Activated CD4-positive, alpha-beta T cell treated with anti-CD3 and anti-CD28 coated beads, Interleukin-2, amount 50 U/mL, for 24 hours (primary cell): ENCODE measurements at places on chromosomes 11 and 22.

- DNase-seq, result no peak
Observed at GRCh38 chr11:27603376-27603990, 96.8 kb downstream of the BDNF start.

DNA sequence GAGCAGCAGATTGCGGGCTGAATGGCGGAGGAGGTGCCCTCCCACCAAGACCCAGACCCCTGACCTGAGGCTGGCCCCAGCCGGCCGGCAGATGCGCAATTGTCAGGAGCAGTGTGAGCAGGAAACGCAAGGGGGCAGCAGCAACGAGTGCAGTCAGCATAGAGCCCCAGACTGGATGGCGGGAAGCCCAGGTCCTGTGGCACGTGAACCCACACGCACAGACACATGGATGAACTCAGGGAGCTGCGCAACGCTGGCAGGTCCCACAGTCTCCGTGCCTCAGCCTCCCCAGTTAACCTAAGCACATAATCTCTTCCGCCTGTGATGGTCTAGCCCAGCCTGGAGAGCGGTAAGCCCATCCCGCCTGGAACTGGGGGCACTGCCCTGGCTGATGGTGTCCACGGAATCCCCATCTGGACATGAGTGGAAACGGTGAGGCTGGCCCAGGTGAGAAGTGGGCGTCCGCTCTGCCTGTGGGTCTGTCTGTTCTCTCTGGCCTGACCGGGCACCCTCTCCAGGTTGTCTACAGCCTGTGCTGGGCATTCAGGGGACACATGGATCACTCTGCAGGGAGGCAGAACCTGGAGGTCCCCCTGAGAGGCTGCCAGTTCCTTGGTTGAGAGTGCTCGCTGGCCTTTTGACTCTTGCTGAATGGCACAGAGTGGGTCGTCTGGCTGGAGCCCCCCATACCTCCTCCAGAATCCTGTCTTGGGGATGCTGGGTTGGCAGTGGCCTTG is 626 bp upstream of the TBX10 start:
- peak; percentile 46 for DNase-seq

GRCh38 chr22:43134553-43134952 is 8.6 kb downstream of the MCAT start:
- DNase-seq, result no peak

DNA sequence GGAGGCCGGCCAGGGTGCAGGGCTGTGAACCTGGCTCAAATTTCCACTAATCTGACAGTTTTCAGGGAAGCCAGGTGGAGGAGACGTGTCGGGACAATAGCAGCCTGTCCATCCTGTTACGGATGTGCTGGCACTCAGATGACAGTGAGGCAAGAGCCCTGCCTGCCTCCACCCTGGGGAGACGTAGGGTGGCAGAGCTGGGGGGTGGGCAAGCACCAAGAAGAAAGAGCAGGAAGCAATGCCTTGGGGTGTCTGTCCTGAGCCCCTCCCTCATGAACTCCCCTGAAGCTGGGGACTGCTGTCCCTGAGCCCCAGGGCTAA is 10.0 kb upstream of the TRIM29 start:
- DNase-seq, result no peak

DNA sequence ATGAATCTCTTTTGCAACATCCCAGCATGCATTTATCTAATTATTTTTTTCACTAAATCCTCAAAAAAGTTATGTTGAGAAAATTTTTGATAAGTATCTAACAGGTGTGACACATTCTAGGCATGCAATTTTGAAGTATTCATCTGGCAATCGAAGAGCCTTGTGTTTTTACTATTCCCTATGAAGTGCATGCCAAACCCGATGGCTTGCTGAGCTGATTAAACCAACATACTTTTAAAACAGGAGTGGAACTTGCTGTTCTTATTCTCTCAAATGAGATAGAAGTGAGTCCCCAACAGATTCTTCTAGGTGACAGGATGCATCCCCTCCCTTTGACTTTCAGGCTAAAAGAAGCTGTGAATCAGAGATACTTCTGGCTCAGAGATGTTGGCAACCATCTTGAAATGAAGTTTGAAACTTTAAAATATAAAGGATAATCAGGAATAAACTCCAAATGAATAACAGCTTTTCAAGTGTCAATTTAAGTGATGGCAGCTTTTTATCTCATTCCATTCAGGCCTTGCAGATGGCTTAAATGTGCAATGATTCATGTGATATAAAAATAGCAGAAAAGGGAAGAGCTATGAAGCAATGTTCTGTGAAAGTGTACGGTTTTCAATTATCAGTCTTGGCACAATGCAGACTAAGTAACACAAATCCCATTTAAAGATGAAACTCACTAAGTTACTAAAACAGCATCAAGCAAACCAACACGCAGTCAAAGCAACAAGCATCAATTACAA is 67.7 kb downstream of the APOL5 start:
- no peak for DNase-seq

GRCh38 chr22:33126881-33127280 is 68.7 kb upstream of the SYN3 start:
- DNase-seq, result no peak

GRCh38 chr11:134853992-134854991 is 442.2 kb upstream of the B3GAT1 start:
- no peak for DNase-seq

- no peak for DNase-seq
Observed at GRCh38 chr11:132943706-132944568, 588.4 kb downstream of the OPCML start.

DNA sequence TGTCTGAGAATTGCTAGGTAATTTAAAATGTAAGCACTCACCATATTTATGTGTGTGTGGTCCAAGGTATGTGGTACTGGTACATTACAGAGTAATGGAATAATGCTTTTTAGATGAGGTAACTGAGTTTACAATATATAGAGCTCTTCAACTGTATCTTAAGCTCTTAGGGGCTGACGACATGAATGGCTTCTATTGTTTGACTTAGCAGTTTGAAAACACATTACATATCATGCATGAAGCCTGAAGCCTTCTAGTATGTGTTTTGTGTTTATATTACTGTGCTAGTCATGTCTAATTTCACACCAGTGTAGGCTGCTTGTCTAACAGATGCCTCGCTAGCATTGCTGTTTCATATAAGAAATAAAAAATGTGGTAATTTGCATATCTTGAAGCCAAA is 37.2 kb downstream of the GAS2 start:
- no peak for DNase-seq

- DNase-seq, result no peak
Observed at GRCh38 chr11:22920939-22921565, 60.8 kb upstream of the CCDC179 start.

GRCh38 chr22:18966748-18967147 is 30.7 kb upstream of the PRODH start:
- DNase-seq, result no peak

- no peak for DNase-seq
Observed at GRCh38 chr11:119912229-119912628, 183.2 kb upstream of the NECTIN1 start.

DNA sequence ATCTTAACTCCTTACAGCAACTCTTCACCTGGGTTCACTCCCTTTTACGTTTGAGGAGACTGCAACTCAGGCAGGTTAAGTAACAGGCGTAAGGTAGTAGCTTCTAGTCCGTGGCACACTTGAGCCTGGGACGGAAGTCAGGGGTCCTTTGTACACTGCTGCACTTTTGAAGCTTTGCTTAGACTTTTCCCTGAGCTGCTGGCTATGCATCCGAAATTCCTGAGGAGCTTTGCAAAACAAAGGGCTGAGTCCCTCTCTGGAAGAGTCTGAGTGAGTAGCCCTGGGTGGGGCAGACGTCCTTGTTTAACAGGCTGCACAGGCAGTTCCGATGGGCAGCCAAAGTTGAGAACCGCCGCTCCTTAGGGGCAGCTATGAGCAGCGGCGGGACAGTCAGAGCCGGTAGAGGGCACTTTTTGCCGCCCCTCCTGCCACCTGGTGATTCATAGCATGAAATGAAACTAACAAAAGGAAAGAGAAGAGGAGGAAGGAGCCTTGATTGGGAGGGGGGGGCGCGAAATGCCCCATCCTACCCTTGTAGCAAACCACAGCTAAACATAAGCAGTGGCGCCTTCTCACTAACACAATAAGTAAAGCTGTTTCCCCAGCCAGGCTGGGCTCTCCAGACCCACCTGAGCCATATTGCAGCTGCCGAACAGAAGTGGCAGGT is 1.4 kb downstream of the TMEM109 start:
- DNase-seq, result peak; percentile 59

DNA sequence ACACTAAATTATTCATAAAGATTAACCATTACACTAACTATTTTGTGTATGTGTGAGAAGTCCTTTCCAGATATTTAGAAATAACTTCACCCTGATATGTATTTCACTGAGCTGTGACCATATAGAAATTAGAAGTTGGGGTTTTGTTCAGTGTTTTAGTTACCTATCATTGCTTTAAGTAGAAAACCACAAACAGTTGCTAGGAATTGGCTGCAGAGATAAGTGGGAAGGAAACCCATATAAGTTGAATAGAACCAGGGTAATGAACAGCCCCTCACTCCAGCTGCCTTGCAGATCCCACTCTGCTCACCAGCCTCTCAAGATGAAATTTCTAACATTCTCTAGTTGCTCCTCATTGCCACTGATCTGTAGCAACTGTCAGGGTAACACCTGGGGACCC is 10.3 kb downstream of the SRSF8 start:
- no peak for DNase-seq

DNA sequence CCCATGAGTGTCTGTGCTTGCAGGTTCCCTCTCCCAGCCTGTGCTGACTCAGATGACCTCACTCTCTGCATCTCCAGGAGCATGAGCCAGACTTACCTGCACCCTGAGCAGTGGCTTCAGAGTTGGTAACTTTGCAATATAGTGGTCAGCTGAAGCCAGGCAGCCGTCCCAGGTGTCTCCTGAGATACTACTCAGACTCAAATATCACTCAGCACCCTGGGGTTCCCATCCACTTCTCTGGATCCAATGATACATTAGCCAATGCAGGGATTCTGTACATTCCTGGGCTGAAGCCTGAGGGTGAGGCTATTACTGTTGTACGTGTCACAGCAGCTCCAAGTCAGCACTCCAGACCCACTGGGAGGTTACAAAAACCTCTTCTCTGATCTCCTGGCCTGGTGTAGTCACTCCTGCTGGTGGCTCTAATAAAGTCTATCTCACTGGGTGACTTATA is 87.8 kb upstream of the TOP3B start:
- no peak for DNase-seq

- no peak for DNase-seq
Observed at GRCh38 chr11:8342821-8343681, 79.4 kb upstream of the LMO1 start.

- no peak for DNase-seq
Observed at GRCh38 chr11:130404727-130405126, 23.7 kb downstream of the ADAMTS8 start.

DNA sequence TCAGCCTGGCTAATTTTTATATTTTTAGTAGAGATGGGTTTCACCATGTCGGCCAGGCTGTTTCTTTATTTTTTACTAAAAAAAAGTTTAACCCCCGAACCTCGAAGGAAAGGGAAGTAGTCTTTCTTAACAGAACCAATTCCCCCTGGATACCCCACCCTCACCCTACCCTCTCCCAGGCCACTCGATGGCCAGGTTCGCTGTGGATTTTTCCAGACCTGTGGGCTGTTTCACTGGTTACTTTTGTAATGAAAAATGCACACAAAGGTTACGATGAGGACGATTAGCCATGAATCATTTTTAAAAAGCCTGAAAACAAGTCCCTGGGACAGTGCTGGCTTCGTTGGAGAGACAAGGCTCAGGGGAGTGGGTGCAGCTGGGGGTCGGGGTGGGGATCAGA is 2.5 kb downstream of the TSPO start:
- DNase-seq, result no peak

DNA sequence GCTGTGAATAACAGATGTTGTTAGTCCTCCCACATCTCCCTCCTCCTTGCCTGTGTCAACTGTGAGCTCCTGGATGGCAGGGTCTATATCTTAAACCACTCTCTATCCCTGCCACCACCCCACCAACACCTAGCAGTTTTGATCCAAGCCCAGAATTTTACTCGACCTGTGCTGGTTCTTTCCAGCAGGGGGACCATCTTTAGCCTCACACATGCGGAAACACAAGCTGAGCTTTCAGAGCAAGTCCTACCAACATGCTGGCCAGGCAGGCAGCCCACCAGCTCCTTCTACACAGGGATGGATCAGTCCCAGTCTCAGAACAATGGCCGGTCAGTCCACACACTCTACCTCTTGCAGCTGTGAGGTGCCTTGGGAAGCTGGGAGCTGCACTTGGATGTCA is 231.5 kb downstream of the NXPE2 start:
- no peak for DNase-seq

DNA sequence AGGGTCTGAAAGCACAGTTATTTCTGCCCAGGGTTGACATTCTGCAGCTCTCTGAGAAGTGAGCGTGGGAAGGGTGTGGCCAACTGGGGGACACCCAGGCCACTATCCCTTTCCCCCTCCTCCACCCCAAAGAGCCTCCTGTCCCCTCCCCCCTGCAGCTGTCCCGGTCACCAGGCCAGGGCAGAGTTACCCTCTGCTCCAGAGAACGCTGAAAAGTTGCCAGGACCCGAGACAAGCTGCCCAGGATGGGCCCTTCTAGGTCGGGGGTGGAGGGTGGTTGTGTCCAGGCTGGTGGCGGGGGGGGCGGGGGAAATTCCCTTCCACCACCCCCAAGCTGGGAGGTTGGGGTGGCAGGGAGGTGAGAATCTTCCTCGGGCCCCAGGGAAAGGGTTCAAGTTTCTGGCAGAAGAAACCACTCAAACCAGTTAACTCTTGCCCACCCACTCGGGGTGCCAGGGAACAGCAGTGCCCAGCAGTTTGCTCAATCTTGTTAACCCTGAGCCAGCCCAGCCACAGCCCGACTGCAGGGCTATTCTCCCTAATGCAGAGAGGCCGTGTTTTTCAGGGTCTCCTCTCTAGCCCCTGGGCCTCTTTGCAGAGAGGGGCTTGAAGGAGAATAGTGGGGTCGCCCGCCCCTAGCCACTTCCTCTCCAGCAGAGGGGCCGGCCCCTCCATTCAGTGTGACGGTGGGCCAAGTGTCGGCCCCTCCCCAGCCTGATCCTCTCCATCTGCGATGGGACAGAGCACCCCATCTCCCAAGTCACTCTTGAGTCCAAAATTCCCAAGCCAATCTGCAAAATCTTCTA is 697 bp downstream of the LGALS1 start:
- no peak for DNase-seq

DNA sequence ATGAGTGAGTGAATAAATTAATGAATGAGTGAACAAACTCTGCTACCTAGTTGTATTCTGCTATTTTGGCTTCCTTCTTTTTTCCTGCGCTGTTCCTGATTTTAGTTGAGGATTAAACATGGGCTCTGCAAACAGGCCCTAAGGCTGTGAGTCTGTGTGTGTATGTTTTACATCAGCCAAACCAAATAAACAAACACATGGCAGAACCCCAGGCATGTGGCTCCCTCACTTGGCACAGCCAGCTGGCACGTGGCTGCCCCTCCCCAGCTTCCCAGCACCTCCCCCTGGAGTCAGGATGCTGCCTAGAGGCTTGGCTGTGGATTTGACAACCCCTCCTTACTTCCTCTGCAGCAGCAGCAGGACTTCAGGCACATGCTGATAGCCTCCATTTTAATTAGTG is 593.2 kb downstream of the INSC start:
- DNase-seq, result no peak

GRCh38 chr11:13928566-13929251 is 33.8 kb upstream of the SPON1 start:
- no peak for DNase-seq
